Cardiac fibroblast (primary cell): ENCODE measurements at places on chromosomes 2 and 18.
A peak's percentile ranks its signal among the peaks of the same experiment; 100 is the strongest.

DNA sequence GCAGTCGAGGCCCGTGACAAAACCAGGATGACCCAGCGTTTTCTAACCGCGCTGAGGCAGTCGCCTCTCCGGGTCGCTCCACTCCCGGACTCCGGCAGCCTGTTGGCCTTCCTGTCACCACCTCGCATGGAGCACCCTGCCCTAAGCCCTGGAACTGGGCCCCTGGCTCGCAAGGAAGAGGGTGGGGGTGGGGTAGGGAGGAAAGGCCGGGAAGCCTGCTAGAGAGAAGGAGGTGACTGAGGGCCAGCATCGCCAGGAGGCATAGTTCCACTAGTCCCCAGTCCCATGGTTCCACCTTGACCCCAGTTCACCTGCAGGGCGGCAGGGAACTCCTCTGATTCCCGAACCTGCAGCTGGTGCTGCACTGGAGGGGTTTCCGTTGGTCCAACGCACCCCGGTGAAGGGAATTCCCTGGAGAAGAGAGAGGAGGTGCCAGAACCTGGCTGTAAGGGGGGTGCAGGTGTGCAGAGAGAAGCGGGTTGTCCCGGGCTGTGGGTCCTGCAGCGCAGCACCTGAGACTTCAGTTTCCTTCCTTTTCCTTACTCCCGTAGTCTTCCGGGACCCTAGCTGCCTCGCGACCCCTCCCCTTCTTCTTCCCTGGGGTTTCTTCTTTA is 11.8 kb upstream of the EN1 start:
- DNase-seq: no peak

DNA sequence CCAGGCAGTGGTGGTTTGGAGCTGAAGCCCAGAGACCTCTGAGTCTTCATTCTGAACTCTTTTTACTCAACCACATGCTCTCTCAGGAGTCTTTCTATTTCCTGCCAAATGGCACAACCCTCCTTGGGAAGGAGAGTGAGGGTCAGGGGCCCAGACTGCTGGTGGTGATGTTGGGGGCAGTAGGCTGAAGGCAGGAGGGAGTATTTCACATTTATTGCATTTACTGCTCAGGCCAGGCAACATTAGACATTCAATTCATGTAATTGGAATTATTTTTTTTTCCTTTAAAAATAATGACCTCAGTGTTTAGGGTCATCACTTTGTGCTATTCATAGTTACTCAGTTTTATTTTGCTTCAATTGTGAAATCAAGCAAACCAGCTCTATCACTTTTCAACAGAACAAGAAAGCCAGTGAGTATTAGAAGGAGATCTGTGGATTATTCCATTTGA is 311.3 kb upstream of the NT5C1B start:
- DNase-seq: peak; percentile 51

- peak; percentile 93 for DNase-seq
Measured at GRCh38 chr2:122341007-122341406, 585.6 kb downstream of the TSN start.

DNA sequence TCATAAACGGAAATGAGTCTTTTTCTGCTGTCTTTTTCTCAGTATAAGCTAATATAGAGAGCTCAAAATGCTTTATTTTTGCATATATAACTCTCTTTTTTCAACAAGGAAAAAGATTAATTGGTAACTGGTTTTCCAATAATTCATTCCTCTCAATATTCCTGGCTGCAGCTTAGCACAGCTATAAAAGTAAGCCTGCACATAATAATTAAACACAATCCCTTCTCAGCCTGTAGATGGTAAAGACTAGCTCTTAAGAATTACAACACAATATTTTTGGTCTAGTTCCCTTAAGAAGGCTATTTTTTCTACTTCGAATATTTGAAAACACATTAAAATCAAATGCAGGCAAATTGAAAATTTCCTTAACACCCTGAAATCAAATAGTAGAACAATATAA is 258.0 kb downstream of the DOK6 start:
- DNase-seq: no peak

GRCh38 chr2:237631007-237631785 is 3.8 kb downstream of the LRRFIP1 start:
- no peak for DNase-seq

- no peak for DNase-seq
Measured at GRCh38 chr2:215982465-215982875, 30.9 kb downstream of the MREG start.
